NCI-H2081 treated with DMSO at 0.1 percent for 48 hours (cell line): ENCODE measurements at places on chromosomes 2 and 18.

DNA sequence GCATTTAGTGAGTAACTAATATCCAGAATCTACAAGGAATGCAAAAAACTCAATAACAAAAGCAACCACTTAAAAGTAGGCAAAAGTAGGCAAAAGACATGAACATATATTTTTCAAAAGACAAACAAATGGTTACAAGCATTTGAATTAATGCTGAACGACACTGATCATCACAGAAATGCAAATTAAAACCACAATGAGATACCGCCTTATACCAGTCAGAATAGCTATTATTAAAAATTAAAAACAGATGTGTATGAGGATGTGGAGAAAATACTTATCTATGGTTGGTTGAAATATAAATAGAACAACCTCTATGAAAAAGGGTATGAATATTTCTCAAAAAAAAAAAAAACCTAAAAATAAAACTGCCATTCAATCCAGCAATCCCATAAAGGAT lies 51.7 kb downstream of the SNTG2 start:
- no peak for DNase-seq

- no peak for DNase-seq
Measured at GRCh38 chr2:160506371-160507045, 12.9 kb upstream of the RBMS1 start.

DNA sequence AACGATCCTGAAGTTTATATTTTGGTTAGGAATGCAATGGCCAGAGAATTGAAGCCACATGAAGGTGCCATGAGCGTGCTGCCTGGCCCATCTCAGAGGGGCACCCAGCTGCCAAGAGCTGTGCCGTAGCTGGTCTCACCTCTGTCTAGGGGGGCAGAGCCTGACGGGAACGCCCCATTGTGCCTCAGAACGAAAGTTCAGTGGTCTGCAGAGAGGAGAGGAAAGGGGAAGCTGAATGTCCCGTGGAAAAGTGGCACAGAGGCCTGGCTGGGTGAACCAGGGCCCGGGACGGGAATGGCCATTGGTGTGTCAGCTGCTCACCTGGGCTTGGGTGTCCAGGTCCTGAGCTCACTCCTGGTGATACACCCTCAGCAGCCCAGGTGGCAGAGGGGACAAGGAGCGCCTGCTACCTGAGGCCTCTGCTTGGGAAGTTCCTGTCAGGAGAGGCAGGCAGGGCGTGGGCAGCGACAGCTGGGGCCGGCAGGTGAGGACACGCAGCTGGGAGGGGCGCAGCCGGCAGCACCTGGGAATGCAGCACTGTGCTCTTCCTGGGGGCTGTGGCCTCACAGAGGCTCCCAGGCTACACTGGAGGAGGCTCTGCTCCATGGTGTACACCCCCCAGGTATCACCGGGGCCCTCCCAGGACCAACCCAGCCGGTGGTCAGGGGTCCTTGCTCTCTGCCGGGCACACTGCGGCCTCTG lies 67.3 kb downstream of the PARD6G start:
- no peak for DNase-seq

DNA sequence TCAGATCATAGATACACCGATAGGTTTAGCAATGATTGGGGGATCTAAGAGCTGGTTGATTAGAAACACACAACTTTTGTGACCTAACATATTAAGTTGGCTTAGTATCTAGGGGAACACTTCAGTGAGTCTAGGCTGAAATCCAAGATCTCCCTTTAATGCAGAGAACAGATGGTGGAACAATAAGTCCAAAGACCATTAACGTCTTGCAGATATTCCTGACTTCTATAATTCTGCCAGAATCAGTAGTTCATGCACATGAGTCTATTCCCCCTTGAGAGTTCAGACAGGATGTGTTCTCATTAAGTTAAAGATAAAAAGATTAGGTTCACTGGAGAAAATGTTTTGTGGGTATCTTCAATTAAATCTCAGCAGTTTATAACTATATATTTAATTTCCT lies 506.5 kb downstream of the TSN start:
- no peak for DNase-seq

- DNase-seq: no peak
Measured at GRCh38 chr18:13494871-13495445, 231.4 kb downstream of the FAM210A start.

DNA sequence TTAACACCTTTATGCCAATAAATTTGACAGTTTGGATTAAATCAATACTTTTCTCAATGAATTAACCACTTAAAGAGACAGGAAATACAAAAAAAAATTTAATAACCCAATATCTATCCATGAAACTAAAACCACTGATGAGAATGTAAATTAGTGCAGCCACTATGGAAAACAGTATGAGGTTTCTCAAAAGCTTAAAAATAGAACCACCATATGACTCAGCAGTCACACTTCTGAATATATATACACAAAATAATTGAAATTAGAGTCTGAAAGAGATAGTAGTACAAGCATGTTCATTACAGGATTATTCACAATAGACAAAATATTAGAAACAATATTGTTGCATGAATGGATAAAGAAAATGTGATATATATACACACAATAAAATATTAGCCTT lies 382.1 kb upstream of the SETBP1 start:
- no peak for DNase-seq

DNA sequence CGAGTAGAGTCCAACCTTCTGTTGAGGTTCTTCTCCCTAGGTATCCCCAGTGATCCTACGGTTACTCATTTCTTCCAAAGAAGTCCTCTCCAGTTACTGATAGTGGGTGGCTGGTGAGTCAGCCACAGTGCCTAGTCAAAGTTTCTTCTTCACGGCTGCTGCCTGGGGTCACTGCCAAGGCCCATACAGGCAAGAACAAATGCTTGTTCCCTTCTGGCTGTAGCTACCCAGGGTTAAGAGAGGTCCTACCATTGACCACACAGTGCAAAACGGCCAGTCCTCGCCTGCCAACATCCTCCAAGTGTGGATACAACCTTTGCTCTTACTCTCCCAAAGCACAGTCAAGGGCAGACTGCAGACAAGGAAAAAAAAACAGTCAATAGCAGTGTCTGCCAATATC lies 2.9 kb upstream of the PTPN4 start:
- DNase-seq: no peak

DNA sequence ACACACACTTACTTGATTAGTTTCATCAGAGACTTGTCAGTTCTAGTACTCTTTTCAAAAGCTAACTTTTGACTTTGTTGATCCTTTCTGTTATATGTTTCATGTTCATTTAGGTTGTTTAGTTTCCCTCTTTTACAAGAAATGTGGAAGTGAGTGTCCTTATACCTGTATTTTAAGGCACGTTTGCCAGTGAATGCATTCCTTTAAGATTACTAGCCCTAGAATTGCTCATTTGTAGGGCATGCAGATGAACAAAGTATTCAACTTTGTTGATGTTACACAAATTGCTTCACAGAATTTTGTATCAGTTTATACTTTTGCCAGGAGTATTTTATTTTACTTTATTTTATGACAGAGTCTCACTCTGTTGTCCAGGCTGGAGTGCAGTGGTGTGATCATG lies 6.3 kb downstream of the IL1RL2 start:
- DNase-seq: no peak

DNA sequence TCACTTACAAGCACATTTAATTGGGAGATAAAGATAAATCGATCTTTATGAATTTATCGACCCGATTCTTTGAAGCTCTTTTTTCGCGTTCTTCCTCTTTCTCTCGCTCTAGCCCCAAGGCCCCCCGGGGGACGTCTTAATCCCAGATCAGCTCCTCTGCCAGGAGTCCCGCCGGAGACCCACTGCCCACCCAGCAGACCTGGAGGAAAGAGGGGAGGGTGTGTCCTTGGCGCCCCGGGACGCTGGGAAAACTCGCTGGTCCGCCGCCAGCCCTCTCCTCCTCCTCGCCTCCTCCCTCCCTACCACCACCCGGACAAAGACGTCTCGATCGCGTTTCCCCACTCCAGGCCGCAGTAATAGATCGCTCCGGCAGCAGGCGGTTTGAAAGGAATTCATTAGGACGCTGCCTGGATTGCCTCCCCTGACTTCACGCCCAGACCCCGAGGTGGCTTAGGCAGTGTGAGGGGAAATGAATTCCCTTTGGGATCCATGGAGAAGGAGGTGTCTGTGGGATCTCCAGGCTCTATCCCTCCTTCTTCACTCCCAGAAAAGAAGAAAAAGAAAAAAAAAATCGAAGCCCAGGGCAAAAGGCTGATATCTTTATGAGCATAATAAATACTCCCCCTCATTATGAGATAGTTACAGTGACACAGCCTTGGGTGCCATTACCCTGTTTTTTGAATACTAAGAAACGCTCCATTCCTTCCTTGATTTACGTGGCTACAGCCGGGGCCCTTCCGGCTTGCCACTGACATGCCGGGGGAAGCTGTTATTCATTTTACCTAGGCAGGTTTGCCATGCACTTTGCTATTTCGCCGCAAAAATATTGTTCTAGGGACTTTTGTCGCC lies 1.8 kb upstream of the GBX2 start:
- no peak for DNase-seq

DNA sequence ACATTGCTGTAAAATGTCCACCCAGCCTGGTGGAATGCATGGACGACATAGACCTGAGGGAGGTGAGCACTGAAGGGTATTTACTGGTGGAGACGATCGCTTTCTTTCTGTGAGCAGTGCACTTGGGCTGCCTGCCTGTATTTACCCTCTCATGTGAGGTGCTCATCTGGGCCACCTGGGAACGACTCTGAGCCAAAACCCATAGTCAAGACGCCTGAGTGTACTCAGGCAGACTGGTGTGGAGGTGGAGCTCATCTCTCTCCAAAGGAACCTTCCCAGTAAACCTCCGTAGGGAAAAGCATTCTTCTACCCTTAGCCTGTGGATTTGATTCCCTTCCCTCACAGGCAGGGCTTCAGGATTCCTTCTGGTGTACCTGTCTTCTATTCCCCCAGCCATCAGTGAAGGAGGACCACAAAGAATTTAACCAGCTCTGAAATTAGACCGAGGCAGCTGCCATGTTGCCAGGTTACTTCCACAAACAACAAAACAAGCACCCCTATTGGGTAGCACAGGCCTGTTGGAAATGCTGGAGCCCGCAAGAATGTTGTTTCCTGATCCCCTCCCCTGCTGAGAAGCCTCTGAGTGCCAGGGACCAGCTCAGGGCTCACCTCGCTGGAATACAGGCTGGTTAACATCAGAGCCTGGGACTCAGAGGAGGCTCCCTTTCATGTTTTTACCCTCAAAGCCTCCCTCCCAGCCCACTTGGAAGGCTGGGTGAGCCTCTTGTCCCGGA lies 47.5 kb upstream of the TXNDC2 start:
- DNase-seq: peak; percentile 42

DNA sequence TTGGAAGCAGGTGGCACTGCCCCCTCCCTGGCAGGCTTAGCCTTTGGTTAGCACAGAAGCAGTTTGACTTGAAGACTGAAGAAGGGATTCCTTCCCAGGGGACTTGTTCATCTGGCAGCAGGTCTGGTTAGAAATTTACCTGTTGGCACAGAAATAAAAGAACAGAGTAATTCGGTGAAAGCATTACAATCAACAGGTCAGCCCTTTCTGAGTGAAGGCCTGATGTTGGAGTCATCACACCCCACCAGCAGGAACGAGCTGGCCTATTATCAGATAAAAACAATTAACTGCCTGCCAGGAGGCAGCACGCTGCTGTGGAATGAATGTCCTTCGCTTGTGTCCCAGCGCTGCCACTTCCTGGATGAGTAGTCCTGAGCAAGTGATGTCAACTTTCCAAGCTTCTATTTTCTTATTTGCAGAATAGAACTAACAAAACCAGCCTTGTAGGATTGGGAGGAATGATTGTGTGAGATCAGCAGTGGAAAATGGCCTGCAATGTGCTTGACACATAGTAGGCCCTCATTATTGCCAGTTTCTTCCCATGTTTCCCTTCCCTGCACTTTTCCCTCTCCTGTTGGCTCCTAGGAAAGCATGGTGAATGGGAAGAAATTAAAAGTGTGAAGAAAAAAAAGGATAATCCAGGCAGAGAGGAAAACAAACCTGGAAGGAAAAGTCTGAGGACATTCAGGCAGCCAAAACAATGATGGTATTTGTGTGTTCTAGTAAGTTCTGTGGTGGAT lies 29.0 kb downstream of the LGALSL start:
- no peak for DNase-seq

- DNase-seq: no peak
Measured at GRCh38 chr2:52500561-52500960, 1267.0 kb upstream of the CHAC2 start.

DNA sequence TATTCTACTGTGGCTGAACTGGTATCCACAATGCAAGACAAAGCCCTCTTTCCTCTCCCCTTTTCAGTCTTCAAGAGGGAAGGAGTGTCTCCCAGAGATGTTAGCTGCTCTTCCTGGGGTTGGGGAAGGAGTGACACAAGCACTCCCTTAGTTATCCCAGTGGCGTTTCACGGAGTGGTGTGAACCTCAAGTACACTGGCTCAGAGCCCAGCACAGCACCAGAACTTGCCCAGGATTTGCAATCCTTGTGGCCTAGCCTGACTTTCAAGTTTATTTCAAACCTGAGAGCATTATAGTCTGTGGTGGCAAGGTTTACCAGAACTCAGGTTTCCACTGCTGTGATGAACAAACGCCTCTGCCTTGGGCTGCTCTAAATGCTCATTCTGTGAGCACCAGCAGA lies 162.5 kb downstream of the CCDC102B start:
- DNase-seq: no peak
